ENCODE measurements at places on chromosomes 1 and 21. TPM values are rescaled to one million over a fixed set of nuclear protein-coding genes. Genes with fewer than 3 reads are reported as not detected.

DNA sequence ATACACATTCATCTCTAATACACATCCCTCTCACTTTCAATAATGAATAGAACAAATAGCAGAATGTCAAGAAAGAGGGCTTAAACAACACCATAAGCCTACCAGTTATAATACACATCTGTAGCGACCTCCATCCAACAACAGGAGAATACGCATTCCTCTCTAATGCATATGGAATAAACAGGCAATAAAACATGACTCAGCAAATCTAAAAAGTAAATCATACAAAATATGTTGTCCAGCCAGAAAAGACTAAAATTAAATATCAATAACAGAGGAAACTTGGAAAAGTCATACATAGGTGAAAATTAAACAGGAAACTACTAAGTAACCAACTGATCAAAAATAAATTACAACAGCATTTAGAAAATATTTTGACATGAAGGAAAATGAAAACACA is 1127.5 kb upstream of the NCAM2 start:
- no peak for DNase-seq

The WLS gene
- polyA plus RNA-seq, result 122 TPM

DNA sequence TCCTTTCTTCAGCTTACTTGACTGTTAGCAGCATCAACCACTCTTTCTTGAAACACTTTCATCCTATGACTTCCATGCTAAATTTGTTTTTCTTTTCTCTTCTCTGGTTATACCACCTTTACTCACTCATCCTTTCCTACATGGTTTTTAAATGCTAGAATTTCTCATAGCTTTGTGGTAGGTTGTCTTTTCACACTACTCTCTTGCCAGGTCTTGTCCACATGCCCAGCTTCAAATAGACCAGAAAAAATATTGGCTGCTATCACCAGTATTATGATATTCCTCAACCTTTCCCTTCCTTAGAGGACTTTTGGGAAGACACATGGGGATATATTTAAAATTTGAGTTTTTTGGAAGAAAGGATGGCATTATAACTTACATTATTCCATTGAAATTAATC is 48.8 kb downstream of the PPP1R12B start:
- peak; percentile 2 for DNase-seq

GRCh38 chr1:175725684-175726083 is 17.7 kb downstream of the TNR start:
- peak; percentile 54 for DNase-seq

GRCh38 chr1:47483651-47484050 is 45.8 kb downstream of the FOXD2 start:
- DNase-seq, result no peak

The TMPRSS3 gene
- polyA plus RNA-seq, result not detected

- no peak for DNase-seq
Observed at GRCh38 chr1:30749691-30750583, 7.6 kb downstream of the LAPTM5 start.

The GJC2 gene
- 0.75 TPM for polyA plus RNA-seq

GRCh38 chr1:112711041-112711440 is 4.1 kb downstream of the PPM1J start:
- no peak for DNase-seq

DNA sequence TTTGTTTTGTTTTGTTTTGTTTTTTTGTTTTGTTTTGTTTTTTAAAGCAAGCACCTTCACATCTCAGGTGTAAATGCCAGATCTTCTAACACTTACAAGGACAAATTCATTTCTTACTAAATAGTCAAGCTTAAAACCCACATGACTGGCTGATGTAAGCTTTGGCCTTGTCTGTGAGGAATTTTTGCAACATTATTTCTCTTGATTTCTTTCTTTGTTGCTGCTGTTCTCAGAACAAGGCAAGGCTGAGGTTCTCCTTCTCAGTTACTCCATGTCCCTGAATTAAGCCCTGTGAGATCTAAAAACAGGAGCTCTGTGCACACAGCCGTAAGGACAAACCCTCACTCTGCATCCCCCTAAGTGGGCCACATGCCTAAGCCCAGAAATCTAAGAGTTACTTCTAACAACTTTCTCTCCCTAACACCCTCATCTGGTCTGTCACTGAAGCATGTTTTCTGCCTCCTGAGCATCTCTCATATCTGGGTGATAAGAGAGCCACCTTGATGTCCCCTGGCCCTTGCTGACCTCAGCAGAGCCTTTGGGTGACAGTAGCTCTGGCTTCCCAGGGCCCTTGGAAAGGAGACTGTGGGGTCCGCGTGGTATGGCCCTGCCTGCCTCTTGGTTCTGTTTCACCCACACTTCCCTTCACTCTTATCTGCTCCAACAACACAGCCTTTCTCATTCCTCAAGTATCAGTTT is 81.2 kb upstream of the HOOK1 start:
- no peak for DNase-seq

- no peak for DNase-seq
Observed at GRCh38 chr1:9827558-9828185, 3.9 kb upstream of the CLSTN1 start.

The MYOM3 gene
- 0.06 TPM for polyA plus RNA-seq

GRCh38 chr1:65995336-65995735 is 202.6 kb downstream of the PDE4B start:
- DNase-seq, result no peak

- no peak for DNase-seq
Observed at GRCh38 chr21:36994501-36995158, 11.9 kb upstream of the RIPPLY3 start.

The AGO3 gene
- 10.4 TPM for polyA plus RNA-seq

GRCh38 chr21:36509973-36510664 is 30.2 kb upstream of the CLDN14 start:
- DNase-seq, result peak; percentile 36

GRCh38 chr1:208036106-208036808 is 125.3 kb upstream of the CD34 start:
- no peak for DNase-seq

DNA sequence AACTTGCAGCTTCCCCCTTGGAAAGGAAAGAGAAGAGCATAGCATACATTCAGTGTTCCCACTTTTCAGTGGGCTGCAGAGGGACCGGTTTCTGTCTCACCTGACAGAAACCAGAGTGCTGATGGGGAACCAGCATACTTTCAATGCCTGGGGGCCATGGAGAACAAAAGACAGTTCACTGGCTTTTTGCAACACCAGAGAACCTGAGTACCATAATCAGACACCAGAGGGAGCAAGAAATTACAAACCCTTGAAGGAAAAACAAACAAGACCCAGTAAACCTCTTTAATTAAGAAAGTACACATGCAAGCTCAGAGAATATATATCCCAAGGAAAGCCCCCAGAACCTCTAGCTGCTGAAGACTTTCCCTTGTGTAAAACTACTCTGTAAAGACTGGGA is 51.1 kb downstream of the CSMD2 start:
- DNase-seq, result no peak

DNA sequence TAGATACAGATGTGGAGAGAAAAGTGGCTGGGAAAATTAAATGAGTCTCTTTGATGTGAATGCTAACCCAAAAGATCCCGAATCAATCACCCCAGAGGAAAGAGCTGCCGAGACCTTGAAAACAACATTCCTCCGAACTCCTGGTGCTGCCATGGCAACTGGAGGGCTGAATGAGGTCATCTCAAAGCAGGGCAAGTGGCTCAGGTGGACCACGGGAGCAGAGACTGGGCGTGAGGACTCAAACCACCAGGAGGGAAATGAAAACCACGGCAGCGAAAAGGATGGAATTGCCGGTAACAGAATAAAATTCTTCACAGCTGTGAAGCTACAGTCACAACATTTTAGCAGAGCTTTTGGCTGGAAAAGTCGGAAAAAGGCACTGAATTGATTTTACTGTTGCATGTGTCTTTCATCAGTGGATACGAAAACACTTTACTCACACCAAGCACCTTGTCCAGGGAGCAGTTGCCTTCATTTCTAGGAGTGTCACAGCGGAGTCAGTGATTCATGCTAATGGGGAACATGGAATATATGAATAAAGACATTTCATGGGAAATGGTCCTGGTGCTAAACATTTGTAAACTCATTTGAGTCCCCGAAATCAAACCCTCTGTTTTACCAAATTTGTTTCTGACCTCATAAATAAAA is 23.2 kb upstream of the BECN2 start:
- no peak for DNase-seq

- DNase-seq, result peak; percentile 99
Observed at GRCh38 chr1:38727684-38728584, 131.6 kb downstream of the RRAGC start.

- DNase-seq, result no peak
Observed at GRCh38 chr1:33842348-33842747, 21.5 kb upstream of the HMGB4 start.

All from endothelial cell of umbilical vein (primary cell).